ENCODE measurements at places on chromosomes 3 and 15. TPM values are rescaled to one million over a fixed set of nuclear protein-coding genes. Genes with fewer than 3 reads are reported as not detected.

The LARP6 gene
- 6.2 TPM for polyA plus RNA-seq

The MYZAP gene
- 17.5 TPM for polyA plus RNA-seq

The PEX11A gene
- polyA plus RNA-seq: 15.0 TPM

The TMPRSS7 gene
- polyA plus RNA-seq: 0.48 TPM

DNA sequence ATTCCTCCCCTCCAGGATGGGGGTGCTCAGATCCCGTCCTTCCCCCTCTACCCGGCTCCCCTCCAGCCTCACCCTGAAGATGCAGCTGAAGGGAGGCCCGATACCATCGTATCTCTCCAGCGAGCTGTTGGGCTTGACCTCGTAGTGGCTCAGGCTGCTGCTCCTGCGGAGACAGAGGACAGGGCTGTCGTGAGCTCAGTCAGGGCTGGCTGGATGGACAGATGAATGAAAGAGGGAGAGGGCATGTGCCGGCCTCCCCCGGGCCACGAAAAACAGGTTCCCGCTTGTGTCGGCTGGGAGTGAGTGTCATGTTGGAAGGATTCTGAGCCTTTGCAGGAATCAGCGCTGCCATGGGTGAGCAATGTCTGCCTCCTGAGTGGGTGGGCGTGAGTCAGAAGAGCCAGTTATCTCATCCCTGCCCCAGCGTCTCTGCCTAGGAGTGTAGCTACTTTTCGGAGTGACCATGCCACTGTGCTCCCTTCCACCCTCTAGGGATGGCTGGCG is 35.2 kb downstream of the FEM1B start:
- H3K4me3 ChIP-seq: no peak overlapping the region
- H3K4me1 ChIP-seq: no peaks in the 10 kb centered on the region
- no peaks in the 10 kb centered on the region for H3K27me3 ChIP-seq
- H3K36me3 ChIP-seq: no peaks in the 10 kb centered on the region
- no peak overlapping the region for H3K27ac ChIP-seq

GRCh38 chr15:21260966-21261395 is 179.3 kb downstream of the POTEB3 start:
- H3K27ac ChIP-seq: no peak overlapping the region
- H3K4me1 ChIP-seq: no peaks in the 10 kb centered on the region
- DNase-seq: peak; percentile 1
- H3K36me3 ChIP-seq: no peaks in the 10 kb centered on the region
- H3K4me3 ChIP-seq: no peak overlapping the region
- no peaks in the 10 kb centered on the region for H3K27me3 ChIP-seq

- H3K36me3 ChIP-seq: no peaks in the 10 kb centered on the region
- peak overlapping the region; percentile 90 for H3K27ac ChIP-seq
- DNase-seq: peak; percentile 39
- H3K4me1 ChIP-seq: peaks cover 15% of the 10 kb centered on the region
These were observed 492 bp downstream of the TMCC1 start for GRCh38 chr3:129892857-129893580.

GRCh38 chr3:39108200-39108710 is 775 bp downstream of the TTC21A start:
- no peaks in the 10 kb centered on the region for H3K27me3 ChIP-seq
- peaks cover 13% of the 10 kb centered on the region for H3K4me1 ChIP-seq
- peaks cover 9% of the 10 kb centered on the region for H3K36me3 ChIP-seq
- peak overlapping the region; percentile 98 for H3K4me3 ChIP-seq
- no peak for DNase-seq

DNA sequence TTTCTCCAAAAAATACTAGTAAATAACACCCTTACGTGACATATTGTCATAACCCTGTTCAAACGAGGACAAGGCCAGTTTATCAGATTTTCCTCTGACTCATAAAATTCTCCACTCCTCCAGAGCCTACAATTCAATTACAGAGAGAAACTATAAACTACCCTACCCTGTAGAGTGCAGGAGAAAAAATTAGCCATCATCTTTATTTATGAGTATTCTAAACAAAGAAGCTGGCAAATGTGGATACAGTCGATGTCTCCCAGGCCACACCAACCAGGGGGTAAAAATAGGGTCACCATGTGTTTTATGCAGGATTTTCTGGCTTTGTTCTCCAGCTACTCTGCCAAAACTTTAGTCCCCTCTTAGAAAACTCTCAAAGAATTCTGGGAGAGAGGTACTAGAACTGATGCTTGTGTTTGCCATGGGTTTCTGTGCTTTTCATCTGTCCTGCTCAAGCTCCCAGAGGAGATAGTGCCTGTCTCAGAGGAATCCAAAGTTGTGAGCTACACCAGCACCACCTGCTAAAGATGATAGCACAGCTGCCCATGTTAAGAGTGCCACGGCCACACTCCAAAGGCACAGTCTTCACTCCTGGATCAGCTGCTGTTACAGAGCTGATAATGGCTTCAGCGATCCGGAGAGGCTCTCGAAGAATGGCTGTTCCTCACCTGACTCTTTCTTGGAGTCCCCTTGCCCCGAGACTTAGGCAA is 150.2 kb downstream of the IMPG2 start:
- no peak for DNase-seq
- H3K4me1 ChIP-seq: no peaks in the 10 kb centered on the region
- H3K4me3 ChIP-seq: no peak overlapping the region
- no peaks in the 10 kb centered on the region for H3K36me3 ChIP-seq
- H3K27me3 ChIP-seq: no peaks in the 10 kb centered on the region
- no peak overlapping the region for H3K27ac ChIP-seq

GRCh38 chr15:88403351-88403791 is 63.8 kb downstream of the MRPL46 start:
- H3K27ac ChIP-seq: no peak overlapping the region
- no peaks in the 10 kb centered on the region for H3K36me3 ChIP-seq
- H3K4me1 ChIP-seq: peaks cover 23% of the 10 kb centered on the region

DNA sequence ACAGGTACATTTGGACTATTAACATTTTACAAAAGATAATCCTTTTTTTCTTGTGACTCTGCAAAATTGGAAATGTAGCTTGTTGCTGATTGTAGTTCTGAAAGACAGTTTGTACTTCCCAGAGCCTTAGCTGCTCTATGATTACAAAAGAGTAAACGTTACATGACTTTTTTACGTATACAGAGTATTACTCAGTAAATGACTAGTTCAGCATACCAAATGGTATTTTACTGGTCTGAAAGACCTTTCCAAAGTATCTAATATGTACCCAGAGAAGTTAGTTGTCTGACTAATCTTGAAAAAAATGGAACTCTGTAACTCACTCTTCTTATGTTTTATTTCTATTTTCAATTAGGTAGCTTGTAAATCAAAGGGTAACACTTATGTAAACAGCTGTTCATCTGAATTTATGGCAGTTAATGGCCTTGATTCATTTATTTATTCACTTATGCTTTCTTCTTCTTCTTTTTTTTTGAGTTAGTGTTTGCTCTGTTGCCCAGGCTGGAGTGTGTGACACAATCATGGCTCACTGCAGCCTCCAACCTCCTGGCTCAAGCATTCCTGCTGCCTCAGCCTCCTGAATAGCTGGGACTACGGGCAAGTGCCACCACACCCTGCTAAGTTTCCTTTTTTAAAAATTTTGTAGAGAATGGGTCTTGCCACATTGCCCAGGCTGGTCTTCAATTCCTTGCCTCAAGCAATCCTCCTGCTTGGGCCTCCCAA is 151.7 kb downstream of the C3orf38 start:
- H3K4me1 ChIP-seq: no peaks in the 10 kb centered on the region
- no peak for DNase-seq
- no peak overlapping the region for H3K4me3 ChIP-seq
- no peaks in the 10 kb centered on the region for H3K27me3 ChIP-seq

- no peak for DNase-seq
- no peak overlapping the region for H3K27ac ChIP-seq
- H3K4me1 ChIP-seq: no peaks in the 10 kb centered on the region
- H3K4me3 ChIP-seq: no peak overlapping the region
- H3K27me3 ChIP-seq: no peaks in the 10 kb centered on the region
These were observed 30.5 kb upstream of the CLDN16 start for GRCh38 chr3:190357468-190357867.

GRCh38 chr3:196726788-196727675 is 12.6 kb upstream of the PAK2 start:
- H3K36me3 ChIP-seq: peaks cover 2% of the 10 kb centered on the region
- H3K4me1 ChIP-seq: no peaks in the 10 kb centered on the region
- DNase-seq: peak; percentile 76
- H3K27me3 ChIP-seq: no peaks in the 10 kb centered on the region
